HepG2 (cell line): ENCODE measurements at places on chromosomes 1 and 21.

GRCh38 chr1:78958711-78959110 lies 47.8 kb downstream of the ADGRL4 start:
- DNase-seq = no peak

- DNase-seq = no peak
Observed at GRCh38 chr1:113834716-113835115, 22.4 kb upstream of the RSBN1 start.

- no peak for DNase-seq
Observed at GRCh38 chr1:33387625-33388024, 43.3 kb downstream of the PHC2 start.

DNA sequence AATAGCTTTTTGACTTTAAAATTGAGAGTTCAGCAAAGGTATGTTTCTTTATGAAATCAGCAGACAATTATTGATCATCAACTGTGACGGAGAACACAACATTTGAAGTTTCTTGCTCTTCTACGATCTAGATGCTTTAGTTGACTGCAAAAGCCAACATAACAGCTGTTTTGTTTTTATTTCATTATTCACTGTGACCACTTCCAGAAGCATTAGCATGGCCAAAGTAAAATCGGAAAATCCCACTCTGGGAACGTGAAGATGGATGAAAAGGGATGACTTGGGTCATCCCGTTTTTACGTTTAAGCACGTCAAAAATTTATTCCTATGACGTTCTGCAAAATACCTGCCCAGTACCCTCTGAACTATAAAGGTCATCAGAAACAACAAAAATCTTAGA lies 833.0 kb upstream of the ADAMTS5 start:
- DNase-seq = no peak

GRCh38 chr1:117627546-117628130 lies 21.8 kb downstream of the TENT5C start:
- no peak for DNase-seq

DNA sequence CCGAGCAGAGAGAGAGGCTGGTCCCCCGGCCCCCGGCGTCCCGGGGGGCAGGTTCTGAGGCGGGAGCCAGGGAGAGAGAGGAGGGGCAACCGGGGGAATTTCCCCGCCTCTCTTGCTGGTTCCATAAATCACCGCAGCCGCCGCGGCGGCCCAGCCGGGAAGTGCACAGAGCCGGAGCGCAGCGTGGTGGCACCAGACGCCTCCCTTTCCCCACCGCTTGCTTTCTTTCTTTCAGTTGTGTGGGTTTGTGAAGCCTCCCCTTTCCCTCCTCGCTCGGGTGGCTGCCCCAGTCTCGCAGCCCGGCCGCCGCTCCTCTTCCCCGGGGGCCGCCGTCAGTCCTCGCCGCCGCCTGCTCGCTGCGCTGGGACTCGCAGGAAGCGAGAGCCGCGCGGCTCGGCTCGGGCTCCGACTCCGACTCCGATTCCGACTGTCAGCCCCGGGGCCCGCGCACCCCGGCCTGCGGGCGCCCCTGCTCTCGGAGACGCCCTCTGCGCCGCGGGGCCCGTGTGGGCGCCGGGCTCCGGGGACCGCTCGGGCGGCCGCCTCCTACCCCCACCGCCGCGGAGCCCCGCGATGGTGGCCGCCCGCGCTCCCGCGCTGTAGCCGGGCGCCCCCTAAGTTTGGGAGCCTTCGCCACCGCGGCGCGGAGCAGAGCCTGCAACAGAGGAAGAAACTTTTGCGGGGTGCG lies at the start of gene CACHD1:
Gene CACHD1 (plus strand): TSS at position 153 of the 688 bp plus-strand sequence. CDS start 616 bp downstream, outside the sequence.
- no peak for DNase-seq

GRCh38 chr1:186559601-186560116 lies 98.7 kb upstream of the PDC start:
- no peak for DNase-seq

DNA sequence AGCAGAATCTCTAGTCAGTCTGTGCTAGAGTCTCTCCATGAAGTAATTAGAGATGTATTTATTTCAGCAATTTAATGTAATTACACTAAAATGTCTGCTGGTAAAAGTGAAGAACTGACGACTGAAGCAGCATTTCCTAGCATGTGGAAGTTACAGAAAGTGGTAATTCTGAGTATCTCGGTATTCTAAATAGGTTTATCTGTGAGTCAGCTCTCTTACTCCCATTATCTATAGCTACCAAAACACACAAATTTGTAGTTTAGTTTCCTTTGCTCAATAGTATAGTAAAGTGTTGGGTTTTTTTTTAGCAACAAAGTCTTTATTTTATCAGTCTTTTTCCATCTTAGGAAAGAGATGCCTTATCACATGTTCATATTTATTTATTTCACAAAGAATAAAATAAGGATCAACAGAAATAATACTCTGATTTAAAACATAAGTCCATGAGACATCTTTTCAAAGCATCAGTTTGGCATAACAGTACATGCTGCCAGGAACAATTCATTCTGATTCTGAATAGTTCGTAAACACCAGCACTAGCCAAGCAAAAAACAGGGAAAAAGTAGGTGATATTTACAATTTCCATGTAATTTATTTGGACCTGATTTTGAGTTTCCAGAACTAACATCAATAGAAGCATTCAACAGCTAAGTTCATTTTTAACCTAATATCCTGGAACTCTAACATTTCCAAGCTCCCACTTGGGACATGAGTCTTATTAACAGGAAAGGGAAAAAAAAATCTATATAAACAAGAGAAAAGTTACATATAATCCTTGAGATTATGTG lies 76.3 kb downstream of the KCNT2 start:
- DNase-seq = no peak
